ENCODE measurements at places on chromosomes 7 and 10.

- peak; percentile 23 for DNase-seq
Measured at GRCh38 chr7:17530741-17531421, 232.4 kb downstream of the AHR start.

DNA sequence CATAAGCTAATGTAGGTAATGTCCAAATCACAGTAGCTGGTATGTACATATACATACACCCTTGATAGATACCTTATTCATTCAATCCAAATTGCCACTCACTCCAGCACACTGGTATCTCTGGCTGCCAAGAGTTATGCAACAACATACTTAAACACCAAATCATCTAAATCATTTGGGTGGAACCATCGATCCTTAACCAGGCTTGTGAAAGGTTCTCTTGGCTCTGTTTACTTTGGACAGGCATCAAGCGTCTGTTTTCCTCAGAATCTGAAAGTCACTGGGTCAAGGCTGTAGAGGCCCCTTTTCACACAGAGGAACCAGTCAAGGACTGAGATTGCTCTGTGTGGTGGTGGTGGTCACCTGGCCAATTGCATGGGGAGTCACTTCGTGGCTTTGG lies 24.6 kb downstream of the JAZF1 start:
- DNase-seq, result no peak

DNA sequence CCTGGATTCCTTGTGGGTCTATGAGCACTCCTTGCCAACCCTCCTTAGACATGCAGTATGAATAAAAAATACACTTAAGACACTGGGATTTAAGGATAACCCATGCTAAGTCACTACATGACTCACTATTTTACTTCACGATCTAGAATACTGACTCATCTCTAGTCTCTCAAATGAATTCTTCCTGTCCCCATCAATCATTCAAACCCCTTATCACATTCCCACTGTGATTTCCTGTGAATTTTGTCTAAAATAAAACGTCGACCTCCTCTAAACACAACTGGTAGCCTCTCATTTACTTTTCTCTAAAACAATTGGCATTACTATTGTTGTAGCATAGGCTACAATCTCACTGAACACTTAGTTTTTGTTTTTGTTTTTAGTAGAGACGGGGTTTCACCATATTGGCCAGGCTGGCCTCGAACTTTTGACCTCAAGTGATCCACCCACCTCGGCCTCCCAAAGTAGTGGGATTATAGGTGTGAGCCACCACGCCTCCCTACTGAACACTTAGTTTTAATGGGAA lies 3.9 kb upstream of the IQUB start:
- no peak for DNase-seq

DNA sequence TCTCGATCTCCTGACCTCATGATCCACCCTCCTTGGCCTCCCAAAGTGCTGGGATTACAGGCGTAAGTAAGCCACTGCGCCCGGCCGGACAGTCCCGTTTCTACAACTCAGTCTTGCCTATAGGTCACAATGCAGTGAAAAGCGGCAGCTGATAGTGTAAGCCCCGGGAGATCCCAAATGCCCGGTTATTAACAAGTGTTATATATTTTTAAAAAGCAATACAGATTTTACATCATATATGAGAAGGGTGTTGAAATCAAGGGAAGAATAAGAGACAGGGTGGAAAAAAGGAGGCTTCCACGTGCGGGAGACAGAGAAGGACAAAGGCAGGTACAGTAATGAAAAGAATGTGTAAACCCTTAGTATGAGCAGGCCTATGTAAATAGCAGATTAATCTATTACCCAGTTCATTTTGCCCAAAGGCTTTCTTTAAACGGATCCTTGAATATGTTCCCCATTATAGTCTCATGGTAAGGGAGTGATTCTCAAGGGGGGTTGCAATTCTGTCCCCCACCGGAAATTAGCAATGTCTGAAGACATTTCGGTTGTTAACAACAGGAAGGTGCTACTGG lies 170.8 kb downstream of the PDE1C start:
- no peak for DNase-seq

- no peak for DNase-seq
Measured at GRCh38 chr10:77486517-77486916, 151.1 kb downstream of the KCNMA1 start.

GRCh38 chr7:29976266-29976665 lies 13.3 kb downstream of the SCRN1 start:
- DNase-seq, result no peak

DNA sequence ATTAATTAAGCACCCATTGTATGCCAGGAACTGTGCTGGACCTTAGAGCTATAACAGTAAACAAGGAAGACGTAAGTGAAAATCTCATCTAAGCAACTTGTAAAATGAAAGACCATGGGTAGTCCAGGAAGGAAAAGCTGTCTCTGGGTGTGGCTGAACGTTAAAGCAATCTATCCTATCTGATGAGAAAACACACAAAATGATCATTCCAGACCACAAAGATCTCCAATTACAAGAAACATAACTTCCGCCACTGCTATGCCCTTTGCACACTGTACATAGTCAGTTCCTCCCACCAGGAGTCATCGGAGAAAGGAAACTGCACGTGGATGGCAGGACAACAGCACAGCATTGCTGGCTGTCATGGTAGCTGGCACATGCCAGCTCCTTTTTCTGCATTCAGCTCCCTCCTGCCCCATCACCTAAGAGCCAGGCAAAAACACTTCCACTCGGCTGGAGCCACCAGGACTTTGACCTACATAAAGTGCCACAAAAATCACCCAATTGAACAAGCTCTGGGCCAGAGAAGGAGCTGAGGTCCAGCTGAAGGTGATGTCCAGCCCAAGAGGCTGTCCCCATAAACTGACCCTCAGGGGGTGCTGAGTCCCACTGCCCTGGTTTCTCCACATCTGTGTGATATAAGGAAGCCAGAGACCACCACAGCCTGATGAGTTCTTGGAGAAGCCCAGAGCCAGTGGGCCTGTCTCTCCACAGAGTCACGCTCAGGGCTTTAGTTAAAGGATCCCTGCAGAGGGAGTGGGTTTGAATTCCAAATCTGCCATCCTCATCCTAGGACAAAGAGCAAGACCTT lies 56.4 kb downstream of the STEAP1B start:
- DNase-seq, result no peak

GRCh38 chr7:24981171-24981951 lies 1.4 kb upstream of the OSBPL3 start:
- DNase-seq, result peak; percentile 11

GRCh38 chr10:44399659-44400451 lies 15.0 kb upstream of the CXCL12 start:
- DNase-seq, result no peak

- no peak for DNase-seq
Measured at GRCh38 chr10:110733218-110733952, 89.2 kb downstream of the RBM20 start.

- DNase-seq, result no peak
Measured at GRCh38 chr7:33432821-33433220, 303.5 kb downstream of the BBS9 start.

DNA sequence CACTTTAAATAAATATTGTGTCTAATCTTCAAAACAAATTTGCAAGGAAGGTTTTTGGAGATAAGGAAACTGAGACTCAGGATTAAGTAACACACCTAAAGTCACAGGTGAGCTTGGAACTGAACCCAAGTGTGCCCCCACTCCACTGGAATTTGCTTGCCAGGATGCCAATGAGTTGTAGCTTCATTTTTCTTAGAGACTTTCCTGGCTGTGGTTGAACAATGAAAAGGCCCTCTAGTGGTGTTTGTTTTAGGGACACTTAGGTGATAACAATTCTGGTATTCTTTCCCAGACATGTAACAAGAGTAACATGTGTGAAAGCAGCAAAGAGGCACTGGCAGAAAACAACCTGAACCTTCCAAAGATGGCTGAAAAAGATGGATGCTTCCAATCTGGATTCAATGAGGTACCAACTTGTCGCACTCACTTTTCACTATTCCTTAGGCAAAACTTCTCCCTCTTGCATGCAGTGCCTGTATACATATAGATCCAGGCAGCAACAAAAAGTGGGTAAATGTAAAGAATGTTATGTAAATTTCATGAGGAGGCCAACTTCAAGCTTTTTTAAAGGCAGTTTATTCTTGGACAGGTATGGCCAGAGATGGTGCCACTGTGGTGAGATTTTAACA lies 1.5 kb downstream of the IL6 start:
- DNase-seq, result peak; percentile 63

DNA sequence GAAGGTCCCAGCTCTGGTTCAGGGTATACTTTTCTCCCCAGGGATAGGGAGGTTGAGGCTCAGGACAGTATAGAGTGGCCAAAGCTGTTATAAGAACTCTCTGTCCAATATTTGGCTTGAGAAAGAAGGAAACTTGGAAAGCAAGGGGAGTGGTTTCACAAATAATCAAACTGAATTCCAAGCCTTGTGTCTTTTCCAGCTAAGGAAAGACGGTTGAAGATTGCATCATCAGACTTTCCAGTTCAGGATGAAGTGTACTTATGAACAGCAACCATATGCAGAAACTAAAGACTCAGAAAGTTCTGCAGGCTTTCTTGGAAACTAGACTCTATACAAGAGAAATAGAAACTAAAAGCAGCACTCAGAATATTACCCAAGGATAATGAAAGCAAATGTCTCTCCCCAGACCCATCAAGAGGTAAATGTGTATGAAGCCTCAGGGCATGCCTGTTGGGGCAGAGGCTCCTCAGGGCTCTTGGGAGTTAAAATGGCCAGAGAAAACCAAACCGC lies 46.4 kb downstream of the RAMP3 start:
- no peak for DNase-seq

Measured in NCI-H524 (cell line).